Fibroblast of skin of scalp (primary cell): ENCODE measurements at places on chromosomes 12 and 14.
A peak's percentile ranks its signal among the peaks of the same experiment; 100 is the strongest.

DNA sequence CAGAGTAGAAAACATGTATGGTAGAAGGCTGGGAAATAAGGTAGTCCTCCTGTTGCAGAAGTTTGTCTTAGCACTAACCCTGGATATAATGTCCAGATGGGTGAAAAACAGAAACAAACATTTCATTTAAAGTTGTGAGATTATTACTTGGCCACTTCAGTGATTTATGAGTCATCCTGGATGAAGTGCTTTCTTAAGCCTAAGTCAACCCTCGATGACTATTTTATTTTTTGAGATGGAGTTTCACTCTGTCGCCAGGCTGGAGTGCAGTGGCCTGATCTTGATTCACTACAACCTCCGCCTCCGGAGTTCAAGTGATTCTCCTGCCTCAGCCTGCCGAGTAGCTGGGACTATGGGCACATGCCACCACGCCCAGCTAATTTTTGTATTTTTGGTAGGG, 10.2 kb downstream of the DLST start:
- DNase-seq = no peak

- DNase-seq = no peak
Observed at GRCh38 chr12:87660987-87661774, 368.0 kb downstream of the C12orf50 start.

DNA sequence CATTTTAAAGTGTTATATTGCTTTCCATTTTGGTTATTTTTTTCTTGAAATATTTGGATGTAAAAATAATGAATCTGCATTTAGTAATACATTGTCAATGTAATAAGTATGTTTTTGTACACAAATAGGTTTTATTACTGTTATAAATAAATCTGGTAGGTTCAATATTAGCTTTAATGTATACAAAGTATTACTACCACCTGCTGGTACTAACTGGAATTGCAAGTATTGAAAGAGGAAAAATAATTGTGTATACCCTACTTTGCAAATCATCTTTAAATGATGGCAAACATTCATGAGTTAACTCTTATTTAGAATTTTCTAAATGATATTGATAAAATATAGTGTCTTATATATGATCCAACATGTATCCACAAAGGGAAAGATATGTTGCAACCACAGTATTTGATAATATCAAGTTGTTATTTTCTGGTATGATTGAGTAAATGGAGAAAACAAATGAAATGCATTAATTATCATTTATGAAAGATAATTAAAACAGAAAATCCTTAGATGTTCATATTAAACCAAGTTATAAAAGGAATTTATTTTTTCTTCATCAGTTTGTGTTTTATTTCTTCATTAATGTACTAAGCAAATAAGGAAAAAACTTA, 3.2 kb downstream of the OR4K2 start:
- DNase-seq = no peak

DNA sequence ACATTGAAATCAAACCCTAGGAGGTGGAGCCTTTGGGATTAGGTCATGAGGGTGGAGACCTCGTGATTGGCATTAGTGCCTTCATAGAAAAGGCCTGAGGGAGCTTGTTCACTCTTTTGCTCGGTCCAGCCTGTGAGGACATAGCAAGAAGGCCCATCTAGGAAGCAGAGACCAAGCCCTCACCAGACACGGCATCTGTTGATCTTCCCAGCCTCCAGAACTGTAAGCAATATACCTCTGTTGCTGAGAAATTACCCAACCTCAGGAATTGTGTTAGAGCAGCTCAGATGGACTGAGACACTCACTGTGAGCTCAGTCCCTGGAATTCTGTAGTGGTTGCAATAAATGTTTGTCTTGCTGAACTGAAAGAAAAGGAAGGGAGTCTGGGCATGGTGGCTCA, 116.2 kb upstream of the MAP1LC3B2 start:
- DNase-seq = peak; percentile 43

- DNase-seq = no peak
Observed at GRCh38 chr12:113359939-113360748, 1.8 kb downstream of the PLBD2 start.

DNA sequence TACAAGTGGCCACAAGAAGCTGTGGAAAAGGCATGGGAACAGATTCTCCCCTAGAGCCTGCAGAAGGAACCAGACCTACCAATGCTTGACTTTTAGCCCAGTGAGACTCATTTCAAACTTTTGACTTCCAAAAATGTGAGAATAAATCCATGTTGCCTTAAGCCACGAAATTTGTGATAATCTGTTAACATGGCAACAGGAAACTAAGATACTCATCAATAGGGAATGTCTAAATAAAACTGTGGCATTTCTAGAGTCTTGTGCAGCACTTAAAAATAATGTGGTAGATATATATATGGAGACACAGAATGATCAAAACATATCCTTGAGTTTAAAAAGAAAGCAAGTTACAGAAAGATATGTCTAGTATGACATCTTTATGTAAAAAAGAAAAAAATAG, 12.0 kb downstream of the HECTD4 start:
- DNase-seq = no peak

DNA sequence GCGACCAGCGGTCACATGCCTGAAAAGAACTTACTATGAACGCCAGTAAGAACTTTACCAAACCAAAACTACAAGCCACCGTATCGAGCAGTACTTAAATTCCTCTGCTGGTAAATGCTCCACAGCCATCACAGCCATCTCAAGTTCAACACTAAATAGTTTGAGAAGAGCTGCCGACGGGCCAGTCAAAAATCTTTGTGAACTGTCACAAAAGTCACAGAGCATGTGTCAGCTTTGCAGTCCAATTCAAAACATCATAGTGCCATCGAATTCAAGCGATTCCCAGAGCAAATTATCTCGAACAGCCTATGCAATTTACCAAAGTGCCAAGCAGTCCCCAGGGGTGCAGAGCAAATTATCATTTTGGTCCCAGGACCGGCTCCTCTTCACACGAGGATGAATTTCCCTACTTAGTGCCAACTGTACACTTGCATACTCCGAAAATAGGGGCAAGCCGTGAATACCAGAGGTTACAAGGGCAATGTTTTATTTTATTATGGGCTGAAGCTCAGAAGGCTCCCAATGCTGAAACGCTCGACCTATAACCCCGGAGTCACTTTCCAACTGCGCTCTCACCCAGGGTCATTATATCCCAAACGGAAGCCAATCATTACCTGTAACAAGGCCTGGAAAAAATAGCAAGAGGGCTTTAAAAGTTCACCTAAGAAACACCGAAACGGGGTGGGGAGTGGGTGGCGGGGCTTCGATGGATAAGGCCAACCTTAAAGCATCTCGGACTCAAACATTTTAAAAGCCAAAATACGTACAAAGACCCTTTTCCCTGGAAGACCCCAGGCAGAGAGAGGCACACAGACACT, 1.1 kb downstream of the LRP6 start:
- peak; percentile 35 for DNase-seq

GRCh38 chr12:89238593-89238992, 113.7 kb downstream of the DUSP6 start:
- DNase-seq = no peak
